MG63 (cell line): ENCODE measurements at places on chromosomes 1 and 21. TPM values are rescaled to one million over a fixed set of nuclear protein-coding genes. Genes with fewer than 3 reads are reported as not detected.

GRCh38 chr1:30242722-30243457 is 480.5 kb downstream of the MATN1 start:
- no peak for DNase-seq

- DNase-seq, result no peak
Observed at GRCh38 chr1:17927952-17928351, 172.8 kb downstream of the ACTL8 start.

- peak; percentile 62 for DNase-seq
Observed at GRCh38 chr1:152052606-152053005, 15.8 kb upstream of the S100A11 start.

YY1AP1 gene
- 32.6 and 48.1 TPM in 2 replicates for total RNA-seq

NUP210L gene
- not detected in 2 replicates for total RNA-seq

TOE1 gene
- 6.6 and 21.9 TPM in 2 replicates for total RNA-seq

NEXN gene
- total RNA-seq, result 2.4 and 3.3 TPM in 2 replicates

- DNase-seq, result peak; percentile 100
Observed at GRCh38 chr1:151992303-151993083, 1.2 kb downstream of the S100A10 start.

GRCh38 chr1:115495625-115496024 is 146.1 kb upstream of the VANGL1 start:
- no peak for DNase-seq

PARS2 gene
- 5.5 and 7.5 TPM in 2 replicates for total RNA-seq

NGF gene
- 1.2 and 1.3 TPM in 2 replicates for total RNA-seq

ZNF648 gene
- total RNA-seq, result not detected in 2 replicates

GRCh38 chr1:177383715-177384114 is 213.0 kb downstream of the BRINP2 start:
- DNase-seq, result no peak

- no peak for DNase-seq
Observed at GRCh38 chr1:5765997-5766913, 226.0 kb downstream of the NPHP4 start.

DNA sequence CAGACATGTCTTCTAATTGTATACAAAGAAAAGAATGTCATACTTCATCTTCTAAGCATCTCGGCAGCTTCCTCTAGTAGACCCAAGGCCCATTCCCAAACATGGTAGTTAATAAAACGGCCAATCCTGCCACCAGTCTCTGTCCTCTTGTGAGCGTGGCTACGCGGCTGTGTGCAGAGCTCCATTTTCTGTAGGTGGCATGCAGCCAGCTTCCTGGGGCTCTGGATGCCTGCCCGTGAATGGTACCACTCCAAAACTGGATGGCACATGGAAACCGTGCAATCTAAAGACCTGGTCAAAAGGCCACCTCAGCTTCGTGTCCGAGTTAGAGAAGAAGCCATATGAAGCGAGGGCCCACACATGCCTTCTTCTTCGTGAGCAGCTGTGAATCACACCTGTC is 110.7 kb downstream of the SIPA1L2 start:
- DNase-seq, result no peak
